Gastrocnemius medialis (tissue), 4 donors: ENCODE measurements at places on chromosomes 7 and 10. TPM values are rescaled to one million over a fixed set of nuclear protein-coding genes. Genes with fewer than 3 reads are reported as not detected.

TMEM213 gene
- not detected for total RNA-seq

KLLN gene
- 0.10 TPM for total RNA-seq

HOXA9 gene
- 18.9 TPM for total RNA-seq

LRRD1 gene
- not detected for total RNA-seq

PALD1 gene
- 2.0 TPM for total RNA-seq

SPDYE11 gene
- not detected for total RNA-seq

CTAGE8 gene
- total RNA-seq = not detected

LRIT1 gene
- not detected for total RNA-seq

LRRC17 gene
- 2.5 TPM for total RNA-seq

NKX2-3 gene
- not detected for total RNA-seq

UNC5B gene
- 0.66 TPM for total RNA-seq

SPDYE2 gene
- total RNA-seq = not detected

CPA4 gene
- not detected for total RNA-seq

MOGAT3 gene
- not detected for total RNA-seq

WIPF3 gene
- 9.9 TPM for total RNA-seq

SYT15B gene
- 1.6 TPM for total RNA-seq

CNPY1 gene
- total RNA-seq = not detected

INMT gene
- 6.5 TPM for total RNA-seq

TSPAN13 gene
- total RNA-seq = 7.1 TPM

RBM20 gene
- total RNA-seq = 9.3 TPM

OR2A1 gene
- total RNA-seq = 0.35 TPM

PGAM2 gene
- total RNA-seq = 129 TPM

BLNK gene
- not detected for total RNA-seq

FOXI2 gene
- total RNA-seq = 0.07 TPM

SCIN gene
- total RNA-seq = 1.4 TPM

HPSE2 gene
- not detected for total RNA-seq

FGFBP3 gene
- 0.33 TPM for total RNA-seq

NRP1 gene
- total RNA-seq = 20.4 TPM

GRM3 gene
- not detected for total RNA-seq

ENTPD7 gene
- total RNA-seq = 0.46 TPM

ZNF467 gene
- total RNA-seq = 0.15 TPM

METTL27 gene
- total RNA-seq = 0.40 TPM

ELMO1 gene
- 18.9 TPM for total RNA-seq

UCMA gene
- total RNA-seq = not detected

SLC26A5 gene
- not detected for total RNA-seq

C7orf57 gene
- not detected for total RNA-seq

NPSR1 gene
- not detected for total RNA-seq

MMD2 gene
- not detected for total RNA-seq

PDLIM1 gene
- 572 TPM for total RNA-seq

BTBD16 gene
- 0.55 TPM for total RNA-seq

LRMDA gene
- total RNA-seq = 4.5 TPM

CREB5 gene
- 3.5 TPM for total RNA-seq

CHRM2 gene
- not detected for total RNA-seq

ADAM12 gene
- total RNA-seq = 0.10 TPM

TRIM8 gene
- 222 TPM for total RNA-seq

AKR1C1 gene
- total RNA-seq = 210 TPM

CPEB3 gene
- 14.5 TPM for total RNA-seq

PNLIP gene
- total RNA-seq = not detected

AGBL3 gene
- total RNA-seq = 1.9 TPM

LIPF gene
- not detected for total RNA-seq

CCL26 gene
- not detected for total RNA-seq

MALRD1 gene
- total RNA-seq = 0.75 TPM

LRRC18 gene
- total RNA-seq = not detected

STOX1 gene
- total RNA-seq = 1.5 TPM

ZKSCAN5 gene
- 7.3 TPM for total RNA-seq

C10orf90 gene
- total RNA-seq = not detected
